ENCODE measurements at places on chromosomes 4 and X.
A peak's percentile ranks its signal among the peaks of the same experiment; 100 is the strongest.

- DNase-seq: no peak
Measured at GRCh38 chrX:97685753-97686152, 802.0 kb downstream of the RPA4 start.

DNA sequence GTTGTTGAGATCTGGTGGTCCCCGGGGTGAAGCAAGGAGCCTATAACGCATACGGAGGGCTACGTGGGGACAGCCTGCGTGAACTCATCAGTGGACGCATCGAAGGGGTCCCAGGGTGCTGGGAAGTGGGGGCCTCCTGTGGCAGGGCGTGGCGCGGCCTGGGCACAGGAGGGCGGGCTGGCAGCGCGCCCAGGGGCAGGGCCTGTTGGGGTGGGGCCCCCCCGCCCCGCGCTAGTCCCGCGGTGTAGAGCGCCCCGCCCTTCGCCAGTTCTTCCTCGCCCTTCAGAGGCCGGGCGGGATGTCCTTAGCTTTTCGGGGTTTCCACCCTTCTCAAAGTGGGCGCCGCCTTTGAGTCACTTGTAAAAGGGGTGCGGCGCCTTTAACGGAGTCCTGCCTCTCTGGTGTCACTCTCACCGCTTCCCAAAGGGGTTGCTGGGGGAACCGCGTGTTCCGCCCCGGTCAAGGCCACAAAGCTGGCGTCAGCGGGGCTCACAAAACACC is 632 bp downstream of the PLP2 start:
- DNase-seq: peak; percentile 73

GRCh38 chr4:38062776-38063097 is 102.5 kb downstream of the PTTG2 start:
- DNase-seq: no peak

DNA sequence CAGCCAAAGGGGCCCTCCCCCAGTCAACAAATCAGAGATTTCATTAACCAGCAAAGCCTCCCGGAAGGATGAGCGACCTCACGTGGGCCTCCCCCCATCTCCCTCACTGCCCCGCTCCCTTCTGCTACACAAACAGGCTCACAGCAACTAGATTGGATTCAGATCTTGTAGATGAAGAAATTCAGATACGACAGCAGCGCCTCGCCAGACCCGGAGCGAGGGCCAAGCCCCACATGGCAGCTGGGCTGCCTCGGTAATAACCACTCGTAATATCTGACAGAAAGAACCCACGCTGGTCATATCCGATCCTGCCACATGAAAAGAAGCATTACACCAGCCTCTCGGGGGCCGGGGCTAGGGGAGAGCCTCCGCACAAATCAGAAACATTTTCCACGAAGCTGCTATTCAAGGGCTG is 581.3 kb downstream of the BCOR start:
- DNase-seq: no peak

DNA sequence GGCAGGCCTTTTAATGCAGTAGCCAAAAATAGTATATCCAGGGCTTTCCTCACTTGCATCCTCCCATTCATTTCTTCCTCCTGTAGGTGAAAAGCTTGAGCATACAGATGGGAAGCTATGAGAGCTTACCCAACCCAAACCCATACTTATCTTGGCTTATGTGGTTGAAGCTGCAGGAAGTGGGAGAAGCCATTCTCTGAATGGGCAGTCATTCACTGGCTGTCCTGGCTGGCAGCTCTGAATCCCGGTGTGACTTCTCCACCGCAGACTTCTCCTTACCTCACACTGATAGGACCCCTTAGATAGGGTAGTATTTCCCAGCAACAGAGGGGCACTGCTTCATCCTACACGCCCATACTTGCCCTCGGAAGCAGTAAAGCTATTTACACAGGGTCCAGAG is 125.4 kb downstream of the AMMECR1 start:
- peak; percentile 41 for DNase-seq

GRCh38 chrX:109826954-109827708 is 94.1 kb upstream of the ACSL4 start:
- DNase-seq: no peak

DNA sequence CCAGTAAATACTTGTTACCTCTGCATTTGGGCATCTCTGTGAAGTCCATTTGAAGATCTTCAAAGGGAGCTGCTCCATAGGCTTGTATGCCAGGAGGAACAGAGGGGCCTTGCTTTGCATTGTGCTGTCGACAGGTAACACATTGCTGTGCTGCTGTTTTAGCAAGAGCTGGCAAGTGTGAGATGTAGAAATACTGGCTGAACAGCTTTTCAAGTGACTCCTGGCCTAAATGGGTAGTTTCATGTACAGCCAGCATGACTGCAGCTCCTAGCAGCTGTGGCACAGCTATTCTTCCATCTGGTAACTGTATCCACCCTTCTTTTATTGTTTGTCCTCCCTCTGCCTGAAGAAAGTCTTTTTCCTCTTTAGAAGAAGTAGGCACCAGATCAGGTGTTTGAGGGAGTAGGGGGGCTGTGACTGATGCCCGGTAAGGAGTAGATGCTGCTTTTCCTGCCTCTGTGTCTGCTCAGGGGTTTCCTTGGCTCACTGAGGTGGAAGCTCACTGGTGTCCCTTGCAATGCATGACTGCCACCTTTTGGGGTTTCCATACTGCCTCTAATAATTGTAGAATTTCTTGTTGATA is 965.3 kb downstream of the CCSER1 start:
- no peak for DNase-seq

GRCh38 chr4:138226351-138226750 is 15.8 kb downstream of the SLC7A11 start:
- DNase-seq: no peak

DNA sequence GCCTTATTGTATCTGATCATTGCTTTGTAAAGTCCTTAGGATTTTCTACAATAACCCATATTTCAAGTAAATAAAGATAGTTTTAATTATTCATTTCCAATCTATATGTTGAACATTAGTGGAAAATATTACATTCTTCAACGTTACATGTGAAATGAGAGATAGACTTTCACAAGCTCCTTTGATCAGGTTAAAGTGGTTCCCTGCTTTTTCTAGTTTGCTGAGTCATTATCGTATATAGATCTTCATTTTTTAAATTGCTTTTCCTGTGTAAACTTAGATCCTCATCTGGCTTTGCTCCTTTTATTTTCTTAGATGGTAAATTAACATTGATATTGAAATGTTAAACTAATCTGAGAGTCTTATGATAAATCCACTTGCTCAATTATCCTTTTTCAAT is 599.0 kb downstream of the TRAM1L1 start:
- no peak for DNase-seq

- no peak for DNase-seq
Measured at GRCh38 chr4:37516057-37516775, 170.0 kb downstream of the RELL1 start.

DNA sequence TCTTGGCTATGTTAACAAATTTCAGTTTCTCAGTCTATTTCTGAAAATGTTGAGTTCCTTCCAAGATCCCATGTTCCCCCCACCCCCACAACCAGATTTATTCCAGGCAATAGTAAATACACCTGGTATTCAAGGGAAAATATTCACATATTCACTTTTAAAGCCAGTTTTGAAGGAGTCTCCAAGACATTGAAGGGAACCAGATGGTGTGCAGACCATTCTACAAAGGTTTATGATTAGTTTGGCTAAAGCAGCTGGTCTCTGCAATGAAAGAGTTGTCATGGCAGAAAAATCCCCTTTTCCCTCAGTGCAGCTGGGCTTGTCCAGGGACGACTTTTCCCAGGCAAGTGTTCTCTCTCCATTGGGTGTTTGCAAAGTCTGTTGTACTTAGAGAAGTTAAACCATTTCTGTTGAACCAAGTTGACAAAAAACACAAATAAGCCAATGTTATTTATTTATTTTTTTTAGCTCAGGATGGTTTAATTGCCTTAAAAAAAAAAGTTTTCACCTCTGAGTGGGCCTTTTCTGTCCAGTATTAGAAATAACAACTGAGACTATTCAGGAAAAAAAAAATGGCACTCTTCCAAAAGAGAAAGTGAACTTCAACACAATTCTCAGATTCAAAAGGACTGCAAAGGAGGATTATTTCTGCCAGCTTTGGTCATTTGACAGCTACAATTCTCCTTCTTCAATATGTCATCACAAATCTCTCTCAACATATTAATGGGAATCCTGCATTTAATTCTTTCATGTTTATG is 410.6 kb downstream of the IL1RAPL1 start:
- DNase-seq: no peak

- DNase-seq: no peak
Measured at GRCh38 chr4:19051831-19052230, 1030.3 kb upstream of the LCORL start.

- DNase-seq: no peak
Measured at GRCh38 chr4:169640261-169640870, 20.0 kb downstream of the CLCN3 start.

- DNase-seq: no peak
Measured at GRCh38 chr4:158159718-158160094, 13.1 kb downstream of the GASK1B start.

DNA sequence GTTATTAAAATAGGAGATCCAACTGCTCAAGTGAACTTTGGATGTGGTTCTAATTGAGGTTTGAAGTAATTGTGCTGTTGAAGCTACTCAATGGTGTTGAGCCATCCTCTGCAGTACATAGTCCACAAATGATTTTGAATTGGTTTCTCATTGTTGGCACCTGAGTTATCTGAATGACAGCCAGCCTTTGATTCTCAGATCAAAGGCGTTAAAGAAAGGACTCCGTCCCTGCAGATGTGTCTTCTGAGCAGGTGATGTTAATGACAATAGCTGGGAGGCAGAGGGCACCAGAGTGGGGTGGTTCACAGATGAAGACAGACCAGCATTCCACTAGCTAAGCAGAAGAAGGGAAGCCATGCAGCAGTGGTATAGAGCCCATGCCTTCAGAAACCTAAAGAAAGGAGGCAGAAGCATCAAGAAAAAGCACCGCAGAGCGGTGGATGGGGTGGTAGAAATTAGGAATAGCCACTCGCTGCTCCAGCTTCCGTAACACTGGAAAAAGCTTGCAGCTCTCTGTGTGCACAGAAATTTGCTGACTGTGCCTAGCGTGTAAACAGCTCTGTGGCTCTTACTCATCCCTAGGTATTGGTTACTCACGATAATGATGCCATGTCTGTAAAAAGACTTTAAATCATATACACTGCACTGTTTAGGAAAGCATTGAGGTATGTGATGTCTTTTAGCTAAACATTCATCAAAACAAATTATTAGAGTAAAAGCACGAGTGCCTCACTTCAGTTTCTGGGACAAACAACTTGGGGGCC is 79.2 kb upstream of the CLCN4 start:
- no peak for DNase-seq

GRCh38 chr4:55218041-55218440 is 92.6 kb upstream of the KDR start:
- DNase-seq: no peak

DNA sequence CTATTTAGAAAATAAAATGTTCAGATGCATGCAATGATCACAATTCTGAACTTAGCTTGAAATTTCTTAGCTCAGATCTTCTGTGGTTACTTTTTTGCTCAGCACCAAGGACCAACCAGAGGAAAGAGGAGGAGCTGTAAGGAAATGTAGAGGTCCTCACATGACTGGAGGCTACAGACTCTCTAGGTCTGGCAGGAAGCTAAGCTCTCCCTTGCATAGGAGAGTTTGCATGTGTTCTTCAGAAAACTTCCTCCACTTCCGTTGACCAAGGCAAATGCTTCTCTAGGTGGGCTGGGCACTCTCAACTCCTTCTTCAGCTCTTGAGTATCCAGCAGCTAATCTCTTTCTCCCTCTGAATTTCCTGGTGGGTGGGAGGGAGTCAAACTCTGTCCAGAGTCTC is 119.6 kb downstream of the BTC start:
- no peak for DNase-seq

DNA sequence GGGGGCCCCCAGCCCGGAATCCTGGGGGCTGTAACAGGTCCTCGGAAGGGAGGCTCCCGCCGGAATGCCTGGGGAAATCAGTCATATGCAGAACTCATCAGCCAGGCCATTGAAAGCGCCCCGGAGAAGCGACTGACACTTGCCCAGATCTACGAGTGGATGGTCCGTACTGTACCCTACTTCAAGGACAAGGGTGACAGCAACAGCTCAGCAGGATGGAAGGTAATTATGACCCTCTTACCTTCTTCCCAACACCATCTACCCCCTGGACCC is 1.0 kb downstream of the FOXO4 start:
- DNase-seq: no peak

DNA sequence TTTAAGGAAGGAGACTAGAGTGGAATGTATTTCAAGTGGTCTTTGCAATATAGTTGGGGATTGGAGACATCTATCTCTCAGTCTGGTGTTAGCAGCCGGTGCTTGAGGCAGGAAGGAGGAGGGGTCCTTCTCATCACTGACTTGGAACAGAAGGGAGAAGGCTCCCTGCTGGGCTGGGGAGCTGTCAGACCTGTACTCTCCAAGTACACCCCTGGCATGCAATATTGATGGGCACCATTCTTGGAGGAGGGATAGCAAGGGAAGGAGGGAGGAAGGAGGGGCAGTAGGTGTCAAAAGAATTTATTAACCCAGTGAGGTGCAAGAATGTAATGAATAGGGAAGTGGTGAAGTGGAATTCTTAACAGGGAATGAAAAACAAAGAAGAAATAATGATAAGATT is 338.8 kb downstream of the UNC5C start:
- DNase-seq: no peak

GRCh38 chr4:182265881-182266280 is 22.7 kb downstream of the TENM3 start:
- DNase-seq: no peak

DNA sequence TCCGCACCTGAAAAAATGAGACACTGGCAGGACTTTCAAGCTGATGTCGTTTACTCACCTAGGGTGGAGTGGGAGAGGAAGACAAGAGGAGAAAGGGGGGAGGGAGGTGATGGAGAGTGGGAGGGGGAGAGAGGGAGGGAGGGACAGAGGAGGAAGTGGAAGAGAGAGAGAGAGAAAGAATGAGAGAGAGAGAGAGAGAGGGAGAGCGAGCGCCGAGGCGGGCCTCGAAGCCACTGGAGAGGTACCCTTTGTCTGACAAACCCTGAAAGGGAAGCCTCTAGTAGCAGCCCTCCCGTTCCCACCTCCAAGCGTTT is 296 bp upstream of the ADGRL3 start:
- no peak for DNase-seq

GRCh38 chrX:57904176-57904880 is 5.9 kb downstream of the ZXDA start:
- no peak for DNase-seq

DNA sequence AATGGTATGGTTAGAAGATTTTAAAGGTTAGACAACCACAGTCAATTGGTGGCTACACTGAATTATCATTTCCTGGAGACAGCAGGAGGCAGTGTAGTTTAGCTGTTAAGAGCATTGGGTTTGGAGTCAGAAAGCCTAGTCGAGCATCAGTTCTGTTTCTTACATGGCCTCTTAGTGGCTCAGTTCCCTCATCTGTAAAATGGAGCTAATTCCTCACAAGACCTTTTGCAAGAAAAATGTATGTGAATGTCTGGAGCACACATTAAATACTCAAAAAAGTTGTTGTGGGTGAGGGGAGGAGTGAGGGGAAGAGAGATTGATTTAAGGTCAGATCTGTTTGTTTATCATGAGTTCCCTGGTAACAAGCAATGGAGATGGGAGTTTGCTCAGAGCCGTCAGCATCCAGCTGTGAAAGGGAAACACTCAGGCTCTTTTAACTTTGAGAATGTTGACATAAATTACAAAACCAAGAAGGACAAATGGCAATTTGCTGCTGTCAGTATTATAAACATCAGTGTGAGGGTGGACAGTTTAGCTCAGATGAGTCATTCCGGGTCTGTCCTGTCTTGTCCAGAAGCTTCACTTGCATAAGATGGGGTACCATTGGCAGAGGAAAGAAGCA is 98.2 kb upstream of the PGRMC2 start:
- DNase-seq: no peak
